SW 1271 (cell line): ENCODE measurements at places on chromosomes 7 and 10.

- DNase-seq = no peak
Observed at GRCh38 chr7:41834805-41835694, 132.2 kb upstream of the INHBA start.

DNA sequence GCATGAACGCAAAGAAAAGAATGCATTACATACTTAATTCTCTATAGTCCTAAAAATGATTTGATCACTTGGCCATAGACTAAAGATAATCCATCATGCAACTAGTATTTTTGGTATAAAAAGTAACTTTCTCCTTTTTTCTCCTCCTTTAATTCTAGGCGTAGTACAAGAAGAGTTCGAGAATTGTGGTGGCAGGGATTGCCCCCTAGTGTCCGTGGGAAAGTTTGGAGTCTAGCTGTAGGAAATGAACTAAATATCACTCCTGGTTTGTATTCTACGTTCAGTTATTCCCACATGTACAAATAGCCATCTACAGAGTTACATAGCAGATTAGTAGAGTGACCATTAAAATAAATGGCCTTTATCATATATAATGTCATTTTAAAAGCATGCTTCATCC is 45.5 kb upstream of the HELLS start:
- DNase-seq = peak; percentile 20

DNA sequence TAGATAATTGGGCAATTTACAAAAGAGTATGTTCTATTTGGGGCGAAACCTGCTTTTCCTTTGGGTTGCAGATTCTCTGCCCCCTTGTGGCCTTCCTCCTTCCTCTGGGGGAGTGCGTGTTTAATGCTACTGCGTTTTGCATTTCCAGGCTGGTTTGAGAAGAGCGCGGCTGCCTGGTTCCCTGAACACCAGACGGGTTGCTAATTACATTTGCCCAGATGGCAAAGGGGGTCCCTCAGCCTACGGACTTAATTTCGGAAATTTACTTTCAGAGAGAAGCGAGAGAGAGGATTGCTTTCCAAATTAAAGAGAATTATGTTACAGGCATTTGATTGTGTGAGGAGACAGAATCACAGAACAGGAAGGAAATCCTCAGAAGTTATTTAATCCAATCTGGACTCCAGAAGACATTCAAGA is 91.9 kb upstream of the JAZF1 start:
- DNase-seq = no peak

DNA sequence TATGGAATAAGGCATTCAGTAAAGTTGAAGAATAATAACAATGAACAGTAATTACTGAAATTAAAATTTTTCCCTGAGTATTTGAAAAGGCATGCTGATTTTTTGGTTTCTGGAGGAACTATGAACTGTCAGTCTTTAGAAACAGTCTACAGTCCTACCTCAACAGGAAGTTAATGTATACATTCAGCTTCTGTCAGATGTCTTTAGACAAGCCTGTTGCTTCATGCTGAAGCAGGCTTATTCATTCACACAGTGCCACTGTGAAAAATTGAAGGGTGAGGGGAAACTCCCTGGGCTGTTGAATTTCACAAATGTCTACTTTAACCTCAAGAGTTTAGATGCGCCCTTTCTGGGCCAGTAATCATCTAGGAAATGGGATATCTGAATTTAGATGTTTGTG is 3.5 kb downstream of the NRF1 start:
- no peak for DNase-seq

- DNase-seq = no peak
Observed at GRCh38 chr7:41536122-41536872, 166.6 kb downstream of the INHBA start.

DNA sequence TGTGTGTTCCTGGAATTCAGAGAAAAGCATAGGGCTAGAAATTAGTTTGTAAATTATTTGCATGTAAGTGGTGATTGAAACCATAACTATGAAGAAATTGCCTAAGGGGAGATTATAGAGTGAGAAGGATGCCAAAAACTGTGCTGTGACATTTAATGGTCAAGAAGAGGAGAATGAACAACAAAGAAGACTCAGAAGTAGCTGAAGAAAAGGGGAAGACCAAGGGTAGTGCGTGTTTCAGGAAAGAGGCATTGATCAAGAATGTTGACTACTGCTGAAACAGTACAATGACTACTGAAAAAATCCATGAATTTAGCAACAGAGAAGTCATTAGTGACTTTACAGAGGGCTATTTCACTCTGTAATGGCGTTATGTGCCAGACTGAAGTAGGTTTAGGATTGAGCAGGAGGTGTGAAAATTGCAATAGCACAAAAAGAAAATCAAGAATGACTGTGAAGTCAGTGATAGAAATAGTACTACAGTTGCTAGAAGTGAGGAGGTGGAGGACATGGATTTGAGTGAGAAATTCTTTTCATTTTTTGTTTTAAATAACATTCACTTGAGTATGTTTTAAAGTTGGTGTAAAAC is 28.9 kb upstream of the SAMD9L start:
- DNase-seq = no peak

GRCh38 chr10:29204070-29204800 is 84.6 kb upstream of the LYZL1 start:
- DNase-seq = no peak

DNA sequence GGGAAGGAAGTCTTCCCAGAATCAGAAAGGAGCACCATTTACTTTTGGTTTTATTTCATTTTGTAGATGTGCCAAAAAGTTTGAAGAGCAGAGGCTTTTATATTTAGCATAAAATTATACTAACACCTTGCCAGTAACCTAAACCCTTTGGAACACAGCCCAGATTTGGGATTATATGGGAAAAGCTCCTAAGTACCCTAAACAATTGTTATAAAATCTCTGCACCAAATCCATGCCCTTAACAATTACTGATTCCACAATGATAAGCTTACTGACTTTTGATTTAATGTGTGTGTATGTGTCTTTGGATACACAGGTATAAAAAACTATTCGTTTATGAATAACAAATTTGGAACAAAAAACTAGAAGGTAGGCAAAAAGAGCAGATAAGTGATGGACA is 39.0 kb upstream of the TMEM229A start:
- no peak for DNase-seq

GRCh38 chr10:529468-530230 is 159.8 kb downstream of the DIP2C start:
- DNase-seq = no peak

- peak; percentile 20 for DNase-seq
Observed at GRCh38 chr7:128236924-128237586, 4.0 kb upstream of the LEP start.

- no peak for DNase-seq
Observed at GRCh38 chr7:27097686-27098577, 2.1 kb upstream of the HOXA1 start.

- DNase-seq = no peak
Observed at GRCh38 chr7:14000247-14000646, 10.8 kb upstream of the ETV1 start.

DNA sequence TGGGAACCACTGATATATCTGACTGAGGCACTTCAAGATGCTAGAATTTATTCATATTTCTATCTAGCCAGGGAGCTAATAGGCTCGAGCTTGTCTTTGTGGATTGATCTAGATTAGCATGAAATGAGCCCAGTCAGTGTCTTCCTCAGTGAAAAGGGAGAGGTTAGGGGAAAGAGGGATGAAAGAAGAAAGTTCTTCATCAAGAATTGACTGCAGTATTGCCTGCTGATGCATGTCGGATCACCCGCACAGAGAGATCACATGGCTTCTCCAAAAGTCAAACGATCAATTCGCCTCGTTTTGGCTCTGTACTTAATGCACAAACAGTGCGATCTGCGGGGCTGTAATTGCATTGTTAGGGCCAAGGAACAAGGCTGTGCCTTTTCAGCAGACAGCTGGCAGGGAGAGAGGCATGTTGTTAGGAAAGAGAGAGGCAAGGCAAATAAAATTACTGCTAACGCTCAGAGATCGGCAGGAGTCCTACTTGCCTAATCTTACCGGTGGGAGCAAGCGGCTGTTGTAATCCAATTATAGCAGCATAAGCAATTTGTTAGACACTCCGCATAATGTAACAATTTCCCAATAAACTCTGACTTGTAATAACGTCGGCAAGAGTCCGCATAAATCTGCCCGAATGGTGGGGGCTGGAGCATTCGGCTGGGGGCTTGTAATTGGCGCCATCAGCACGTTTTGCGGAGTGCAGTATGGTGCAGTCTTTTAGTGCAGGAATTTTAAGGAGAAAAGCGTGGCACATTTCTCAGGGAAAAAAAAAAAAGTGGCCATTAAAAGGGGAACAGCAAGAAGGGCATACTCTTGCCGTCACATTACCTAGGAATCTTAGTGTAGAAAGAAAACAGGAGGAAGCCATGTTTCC is 102.1 kb downstream of the POLL start:
- DNase-seq = no peak

- no peak for DNase-seq
Observed at GRCh38 chr7:44535348-44536064, 5.6 kb downstream of the NPC1L1 start.

GRCh38 chr7:75817116-75817515 is 3.5 kb upstream of the CCL24 start:
- no peak for DNase-seq

GRCh38 chr7:107725138-107725740 is 18.7 kb upstream of the CBLL1 start:
- peak; percentile 6 for DNase-seq

DNA sequence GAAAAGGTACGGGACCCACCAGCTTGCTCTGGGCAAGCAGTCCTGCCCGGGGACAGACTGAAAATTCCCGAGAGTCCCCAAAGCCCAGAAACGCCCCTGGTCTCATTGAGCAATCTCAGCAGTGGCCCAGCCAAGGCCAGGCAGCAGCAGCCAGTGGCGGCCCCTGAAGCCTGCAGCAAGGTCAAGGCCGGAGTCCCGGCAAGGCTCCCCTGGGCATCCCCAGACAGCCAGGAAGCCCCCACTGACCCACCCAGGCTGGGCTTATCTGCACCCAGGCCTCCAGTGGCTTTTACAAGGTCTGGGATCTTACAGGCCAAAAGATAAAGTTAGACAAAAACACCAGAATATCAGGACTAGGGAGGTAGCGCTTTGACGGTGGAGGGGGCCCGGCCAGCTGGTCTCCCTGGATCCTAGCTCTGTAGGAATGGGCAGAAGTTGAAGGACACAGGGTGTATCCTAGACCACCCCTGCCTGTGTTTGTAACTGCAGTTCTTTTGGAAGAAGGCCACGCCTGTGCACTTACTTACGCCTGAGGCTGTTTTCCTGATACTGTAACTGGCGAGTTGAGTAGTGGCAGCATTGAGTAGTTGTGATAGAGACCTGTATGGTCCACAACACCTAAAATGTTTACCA is 130.5 kb upstream of the NPS start:
- no peak for DNase-seq

DNA sequence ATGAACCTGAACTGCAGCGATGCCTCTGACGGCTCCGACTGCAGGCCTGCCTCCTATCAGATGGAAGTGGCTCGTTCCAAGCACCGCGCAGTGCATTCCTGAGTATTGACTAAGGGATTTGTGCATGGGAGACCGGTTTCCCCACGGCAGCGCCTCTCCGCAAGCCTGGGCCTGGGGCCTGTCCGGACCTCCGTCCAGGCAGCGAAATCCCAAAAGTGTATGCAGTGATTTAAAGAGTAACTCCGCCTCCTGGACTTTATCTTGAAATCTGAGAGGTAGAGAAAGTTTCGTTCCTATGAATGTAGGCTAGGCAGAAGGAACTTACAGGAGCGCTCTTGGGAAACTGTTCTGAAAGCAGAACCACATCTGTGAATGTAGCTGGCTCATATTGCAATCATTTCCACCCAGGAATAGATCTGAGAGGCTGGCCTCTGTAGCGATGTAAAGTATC is 106.2 kb upstream of the CELF2 start:
- DNase-seq = no peak

DNA sequence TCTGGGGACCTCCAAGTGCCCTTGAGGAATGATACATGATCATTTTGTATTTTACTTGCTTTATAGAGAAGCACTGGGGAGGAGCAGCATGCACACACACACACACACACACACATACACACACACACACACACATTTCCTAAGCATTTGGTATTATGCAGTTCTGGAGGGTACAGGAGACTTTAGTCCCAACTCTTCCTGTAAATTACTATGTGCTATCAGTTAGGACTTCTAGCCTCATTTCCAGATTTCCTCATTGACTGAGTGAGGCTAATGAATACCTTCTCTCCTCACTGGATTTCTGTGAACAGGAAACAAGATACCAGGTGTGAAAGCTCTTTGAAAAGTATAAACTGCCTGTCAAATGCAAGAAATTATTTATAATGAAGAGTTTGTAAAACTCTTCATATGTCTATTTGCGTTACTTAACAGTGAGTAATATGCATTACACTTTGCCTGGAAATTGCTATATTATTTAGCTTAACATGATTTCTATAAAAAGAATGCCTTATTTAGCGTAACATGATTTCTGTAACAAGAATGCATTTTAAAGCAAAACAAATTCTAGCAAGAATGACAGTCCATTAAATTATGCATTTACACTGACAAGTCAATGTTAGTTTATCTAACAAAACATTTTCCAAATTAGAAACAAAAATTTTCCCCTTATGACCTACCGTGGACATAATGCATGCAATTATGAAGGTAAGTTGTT is 34.2 kb downstream of the ACTA2 start:
- DNase-seq = no peak

- DNase-seq = no peak
Observed at GRCh38 chr7:140624392-140625191, 16.0 kb downstream of the DENND2A start.

GRCh38 chr7:22319424-22320403 is 37.2 kb downstream of the RAPGEF5 start:
- DNase-seq = no peak
